Activated T-cell treated with anti-CD3 and anti-CD28 coated beads, Interleukin-2, amount 50 U/mL, for 1 hour (primary cell): ENCODE measurements at places on chromosomes 5 and 9.

GRCh38 chr5:88826646-88827585, 56.1 kb downstream of the MEF2C start:
- no peak for DNase-seq

DNA sequence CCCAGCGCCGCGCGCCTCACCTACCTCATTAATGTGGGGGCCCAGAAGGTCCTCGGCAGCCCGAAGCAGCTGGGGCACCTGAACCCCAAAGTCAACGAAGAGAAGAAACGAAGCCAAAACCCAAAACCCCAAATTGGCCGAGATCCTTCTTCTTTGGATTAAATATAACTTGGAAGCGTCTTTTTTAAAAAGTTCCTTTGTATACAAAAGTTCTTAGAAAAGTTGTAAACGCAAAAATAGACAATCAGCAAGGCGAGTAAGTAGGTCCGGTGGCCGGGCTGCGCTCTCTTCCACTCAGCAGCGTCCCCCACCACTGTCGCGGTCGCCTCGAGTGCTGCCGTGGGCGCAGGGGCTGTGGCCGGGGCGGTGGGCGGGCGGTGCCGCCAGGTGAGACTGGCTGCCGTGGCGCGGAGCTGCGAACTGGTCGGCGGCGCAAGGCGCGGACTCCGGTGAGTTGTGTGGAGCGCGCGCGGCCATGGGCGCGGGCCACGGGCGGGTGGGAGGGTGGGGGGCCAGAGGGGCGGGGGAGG, 360 bp downstream of the KLF4 start:
- DNase-seq, result no peak

- DNase-seq, result no peak
These were observed 28.5 kb downstream of the COL5A1 start for GRCh38 chr9:134670042-134670525.

- no peak for DNase-seq
These were observed 11.4 kb downstream of the PCDHGA12 start for GRCh38 chr5:141441571-141442170.

GRCh38 chr5:61120534-61120933, 41.7 kb downstream of the SMIM15 start:
- no peak for DNase-seq

DNA sequence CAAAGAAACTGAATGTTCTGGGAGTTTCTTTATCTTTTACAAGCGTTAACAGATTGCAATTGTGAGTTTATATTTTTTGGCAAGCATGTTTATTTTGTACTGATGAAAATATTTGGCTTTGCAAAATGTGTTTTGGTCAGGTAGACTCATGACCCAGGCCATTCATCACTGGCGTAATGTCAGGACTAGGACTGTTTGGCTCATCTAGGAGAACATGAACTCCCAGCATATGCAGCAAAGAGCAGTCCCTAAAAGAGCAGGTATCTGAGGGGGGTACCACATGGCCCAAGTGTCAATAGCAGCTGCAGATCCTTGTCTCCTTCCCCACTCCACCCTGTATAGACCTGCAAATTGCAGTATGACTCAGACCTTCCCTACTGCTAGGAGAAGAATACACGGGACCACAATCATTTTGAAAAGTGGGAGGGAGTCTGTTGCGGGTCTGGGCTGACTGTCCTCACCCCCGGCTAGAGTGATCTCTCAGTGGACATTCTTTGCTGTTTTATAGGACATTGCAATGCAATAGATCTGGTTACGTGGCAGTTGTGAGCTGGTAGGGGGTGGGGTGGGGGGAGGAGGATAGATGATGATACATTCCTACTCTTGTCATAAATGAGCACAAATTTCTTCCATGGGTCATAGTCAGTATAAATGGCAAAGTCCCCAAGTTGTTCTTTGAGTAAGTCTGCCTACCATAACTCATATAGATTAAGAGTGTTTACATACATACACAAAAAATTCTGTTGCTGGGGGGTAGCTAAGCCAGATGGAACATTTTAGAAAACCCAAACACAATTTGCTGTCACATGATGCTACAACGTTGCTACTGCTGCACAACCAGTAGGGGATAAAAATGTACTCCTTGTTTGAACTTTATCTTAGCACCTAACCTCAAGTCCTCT, 20.8 kb upstream of the SNCAIP start:
- DNase-seq, result no peak

GRCh38 chr5:145791866-145792265, 43.3 kb downstream of the PRELID2 start:
- no peak for DNase-seq

- no peak for DNase-seq
These were observed 197.7 kb upstream of the CDKN2B start for GRCh38 chr9:22206833-22207232.

- DNase-seq, result no peak
These were observed 456.0 kb downstream of the BNC2 start for GRCh38 chr9:16414451-16414850.

- no peak for DNase-seq
These were observed 411 bp upstream of the NDUFS4 start for GRCh38 chr5:53560028-53560427.

GRCh38 chr5:34915856-34916192, 313 bp downstream of the BRIX1 start:
- no peak for DNase-seq

DNA sequence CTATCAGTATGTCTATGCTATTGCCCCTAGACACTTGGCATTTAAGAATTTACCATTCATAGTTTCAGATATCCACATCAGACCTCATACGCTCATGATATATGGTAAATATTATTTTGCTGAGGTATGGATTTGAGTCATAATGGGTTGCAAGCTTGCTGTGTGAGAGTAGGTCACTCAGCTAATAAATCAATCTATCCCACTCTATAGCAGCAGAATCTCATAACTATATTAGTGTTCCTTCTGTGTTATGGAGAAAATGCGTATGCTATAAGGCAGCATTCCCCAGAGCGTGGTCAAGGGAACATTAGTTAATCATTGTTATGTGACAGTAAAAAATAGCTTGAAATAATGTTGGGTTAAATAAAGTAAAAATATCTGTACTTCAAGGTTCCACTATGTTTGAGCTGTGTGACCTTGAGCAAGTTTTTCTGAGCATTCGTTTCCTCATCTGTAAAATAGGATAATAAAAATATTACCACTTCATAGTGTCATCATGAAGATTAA, 7.7 kb downstream of the TRIM32 start:
- DNase-seq, result no peak

DNA sequence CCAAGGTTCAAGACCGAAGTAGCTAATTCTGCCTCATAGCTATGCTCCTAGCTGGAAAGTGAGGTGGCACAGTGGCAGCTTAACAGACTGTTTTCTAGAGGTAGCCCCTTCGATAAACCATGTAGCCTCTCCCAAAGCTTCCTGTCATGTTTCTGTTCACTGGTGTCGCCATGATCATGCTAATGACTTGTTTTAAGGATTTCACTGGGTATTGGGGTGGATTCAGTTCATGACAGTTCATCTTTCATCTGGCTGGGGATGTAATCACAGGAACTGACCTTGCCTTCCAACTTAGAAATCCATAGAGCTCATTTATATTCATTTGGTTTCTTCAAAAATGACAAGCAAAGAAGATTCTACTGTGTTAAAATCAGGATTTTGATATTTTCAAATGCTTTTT, 9.4 kb downstream of the POU5F2 start:
- no peak for DNase-seq

GRCh38 chr5:68088302-68088701, 127.3 kb upstream of the PIK3R1 start:
- no peak for DNase-seq
